ENCODE measurements at places on chromosomes 7 and 10.
A peak's percentile ranks its signal among the peaks of the same experiment; 100 is the strongest.

GRCh38 chr7:101374990-101375389, 12.3 kb downstream of the COL26A1 start:
- H3K27ac ChIP-seq: no peak overlapping the region
- peaks cover 7% of the 10 kb centered on the region for H3K27me3 ChIP-seq
- no peaks in the 10 kb centered on the region for H3K4me1 ChIP-seq
- no peaks in the 10 kb centered on the region for H3K36me3 ChIP-seq

DNA sequence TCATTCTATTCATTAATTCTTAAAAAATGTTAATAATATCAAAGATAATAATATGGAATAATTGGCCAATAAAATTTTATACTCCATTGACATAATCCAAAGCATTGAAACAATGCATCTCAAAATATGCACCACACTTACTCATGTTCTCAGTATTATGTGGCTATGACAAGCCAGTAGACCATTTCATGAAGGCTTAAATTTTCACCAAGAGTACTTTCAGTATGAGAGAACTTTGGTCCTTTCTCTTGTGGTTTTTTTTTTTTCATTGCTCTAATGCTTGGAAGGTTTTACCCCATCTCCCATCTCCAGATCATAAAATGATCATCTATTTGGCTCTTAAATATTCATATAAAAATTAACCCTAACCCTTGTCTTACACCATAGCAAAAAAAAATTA, 45.5 kb upstream of the TMEM140 start:
- H3K27ac ChIP-seq: no peak overlapping the region
- peaks cover 5% of the 10 kb centered on the region for H3K27me3 ChIP-seq
- no peak for DNase-seq
- no peaks in the 10 kb centered on the region for H3K36me3 ChIP-seq

- DNase-seq: no peak
- H3K4me3 ChIP-seq: no peak overlapping the region
- H3K27ac ChIP-seq: no peak overlapping the region
- no peaks in the 10 kb centered on the region for H3K36me3 ChIP-seq
These were observed 11.7 kb downstream of the C1QL3 start for GRCh38 chr10:16509996-16510395.

- no peak overlapping the region for H3K4me3 ChIP-seq
- H3K27ac ChIP-seq: no peak overlapping the region
- H3K4me1 ChIP-seq: no peaks in the 10 kb centered on the region
- H3K27me3 ChIP-seq: no peaks in the 10 kb centered on the region
- no peak for DNase-seq
- no peaks in the 10 kb centered on the region for H3K36me3 ChIP-seq
These were observed 11.3 kb upstream of the SMURF1 start for GRCh38 chr7:99155211-99155610.

- no peak for DNase-seq
- no peak overlapping the region for H3K27ac ChIP-seq
- H3K4me3 ChIP-seq: no peak overlapping the region
- H3K27me3 ChIP-seq: no peaks in the 10 kb centered on the region
These were observed 21.5 kb downstream of the CHST3 start for GRCh38 chr10:71985542-71986250.

GRCh38 chr10:125101049-125101448, 59.3 kb downstream of the CTBP2 start:
- no peak overlapping the region for H3K4me3 ChIP-seq
- H3K4me1 ChIP-seq: peaks cover 45% of the 10 kb centered on the region
- H3K27me3 ChIP-seq: no peaks in the 10 kb centered on the region
- no peak for DNase-seq

GRCh38 chr7:137476937-137477336, 133.4 kb upstream of the PTN start:
- no peaks in the 10 kb centered on the region for H3K4me1 ChIP-seq
- DNase-seq: no peak
- H3K36me3 ChIP-seq: no peaks in the 10 kb centered on the region
- H3K27ac ChIP-seq: no peak overlapping the region
- H3K4me3 ChIP-seq: no peak overlapping the region

DNA sequence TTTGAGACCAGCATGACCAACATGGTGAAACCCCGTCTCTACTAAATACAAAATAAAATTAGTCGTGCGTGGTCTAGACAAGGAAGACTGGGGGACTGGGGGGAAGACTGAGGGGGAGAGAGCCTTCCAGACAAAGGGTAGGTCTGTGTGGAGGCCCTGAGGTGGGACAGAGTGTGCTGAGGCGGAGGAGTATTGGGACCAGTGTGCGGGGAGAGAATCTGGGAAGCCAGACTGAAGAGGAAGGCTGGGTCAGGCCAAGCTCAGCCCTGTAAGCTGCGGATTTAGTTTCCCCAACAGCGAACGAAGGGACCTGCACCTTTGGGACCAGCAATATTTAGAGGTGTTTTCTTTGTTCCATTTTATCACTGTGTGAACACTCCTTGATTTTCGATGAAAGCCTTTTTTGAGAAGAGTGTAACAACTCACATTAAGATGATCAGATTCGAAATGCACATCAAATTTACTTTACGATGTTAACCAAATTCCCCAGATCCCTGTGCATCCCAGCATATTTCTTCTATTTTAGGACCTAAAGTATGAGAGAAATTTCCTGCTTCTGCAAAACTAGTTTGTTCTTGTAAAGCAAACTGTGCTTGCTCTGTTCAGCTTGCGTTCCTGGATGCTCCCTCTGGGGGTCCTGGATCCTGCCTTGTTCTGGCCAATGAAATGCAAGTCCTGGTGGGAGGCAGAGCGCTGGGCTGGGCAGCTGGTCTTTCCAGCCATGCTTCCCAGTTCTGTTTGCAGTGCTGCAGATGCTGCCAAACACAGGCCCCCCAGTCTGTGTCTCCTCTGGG, 39.4 kb downstream of the PLAU start:
- H3K4me3 ChIP-seq: no peak overlapping the region
- no peaks in the 10 kb centered on the region for H3K27me3 ChIP-seq
- H3K4me1 ChIP-seq: no peaks in the 10 kb centered on the region
- no peaks in the 10 kb centered on the region for H3K36me3 ChIP-seq

GRCh38 chr10:33660329-33660728, 325.9 kb upstream of the NRP1 start:
- DNase-seq: no peak
- H3K27me3 ChIP-seq: no peaks in the 10 kb centered on the region
- H3K36me3 ChIP-seq: no peaks in the 10 kb centered on the region

DNA sequence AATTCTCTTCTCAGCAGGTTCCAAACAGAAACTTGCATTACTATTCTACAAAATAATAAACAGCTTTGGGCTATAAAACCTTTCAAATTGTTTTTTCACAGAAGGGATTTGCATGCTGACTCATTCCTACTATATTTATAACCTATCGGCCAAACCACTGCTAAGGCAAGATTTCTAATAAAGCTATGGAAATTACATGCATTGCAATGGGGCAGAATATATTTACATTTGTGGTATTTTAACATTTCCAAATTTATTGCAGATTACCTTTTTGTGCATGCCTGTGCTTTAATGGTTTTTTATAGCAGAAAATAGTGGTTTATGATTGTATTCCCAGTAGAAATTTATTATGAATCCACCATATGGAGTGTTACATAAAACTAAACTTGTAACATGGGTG, 69.0 kb upstream of the NPVF start:
- peaks cover 10% of the 10 kb centered on the region for H3K27me3 ChIP-seq
- no peaks in the 10 kb centered on the region for H3K4me1 ChIP-seq
- no peak overlapping the region for H3K27ac ChIP-seq
- DNase-seq: no peak

DNA sequence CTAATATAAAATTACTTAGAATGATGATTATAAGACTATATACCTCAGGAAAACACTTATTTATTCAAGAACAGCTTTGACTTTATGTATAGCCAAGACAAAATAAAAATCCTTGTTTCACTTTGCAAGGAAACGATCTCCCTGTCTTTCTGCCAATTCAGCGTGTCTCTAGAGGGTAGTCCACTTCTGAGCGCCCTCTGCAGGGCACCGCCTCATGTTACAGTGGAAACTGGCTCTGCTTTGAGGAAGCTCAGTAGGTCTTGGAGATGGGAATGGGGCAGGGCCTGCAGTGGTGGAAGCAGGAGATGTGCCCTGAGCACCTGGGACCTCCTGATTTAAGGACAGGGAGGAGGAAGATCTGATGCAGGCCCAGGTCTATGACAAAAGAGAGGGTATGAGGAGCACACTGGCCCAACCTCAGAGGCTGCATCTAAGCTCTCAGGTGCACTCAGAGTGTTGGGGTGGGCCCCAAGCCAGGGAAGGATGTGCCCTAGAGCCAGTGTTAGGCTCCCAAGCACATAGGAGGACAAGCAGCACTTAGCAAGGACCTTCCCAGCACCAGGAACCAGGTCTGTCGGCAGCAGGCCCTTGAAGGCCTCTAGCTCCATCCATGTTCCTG, 481.0 kb downstream of the TNS3 start:
- no peaks in the 10 kb centered on the region for H3K4me1 ChIP-seq
- H3K27ac ChIP-seq: no peak overlapping the region
- no peak for DNase-seq

- DNase-seq: no peak
- H3K4me3 ChIP-seq: no peak overlapping the region
- no peaks in the 10 kb centered on the region for H3K27me3 ChIP-seq
- H3K4me1 ChIP-seq: peaks cover 5% of the 10 kb centered on the region
- no peak overlapping the region for H3K27ac ChIP-seq
These were observed 187.3 kb upstream of the PRSS58 start for GRCh38 chr7:142445019-142445686.

GRCh38 chr7:116439841-116440549, 59.5 kb upstream of the CAV2 start:
- peaks cover 45% of the 10 kb centered on the region for H3K4me1 ChIP-seq
- no peak for DNase-seq
- no peaks in the 10 kb centered on the region for H3K27me3 ChIP-seq
- peak overlapping the region; percentile 98 for H3K27ac ChIP-seq

GRCh38 chr10:67050415-67050814, 124.6 kb downstream of the LRRTM3 start:
- peaks cover 13% of the 10 kb centered on the region for H3K27me3 ChIP-seq
- H3K4me1 ChIP-seq: no peaks in the 10 kb centered on the region
- H3K27ac ChIP-seq: no peak overlapping the region
- no peak overlapping the region for H3K4me3 ChIP-seq

- no peaks in the 10 kb centered on the region for H3K4me1 ChIP-seq
- no peaks in the 10 kb centered on the region for H3K27me3 ChIP-seq
- H3K27ac ChIP-seq: no peak overlapping the region
These were observed 212.8 kb downstream of the PTEN start for GRCh38 chr10:88076027-88076880.

- DNase-seq: no peak
- no peaks in the 10 kb centered on the region for H3K4me1 ChIP-seq
- no peak overlapping the region for H3K4me3 ChIP-seq
- H3K27ac ChIP-seq: no peak overlapping the region
These were observed 104.1 kb upstream of the FOXP2 start for GRCh38 chr7:114310345-114311110.

GRCh38 chr10:9294865-9295264, 1240.4 kb downstream of the GATA3 start:
- H3K27ac ChIP-seq: no peak overlapping the region
- H3K4me1 ChIP-seq: no peaks in the 10 kb centered on the region
- H3K36me3 ChIP-seq: no peaks in the 10 kb centered on the region
- DNase-seq: no peak

GRCh38 chr10:9450801-9451200, 1396.3 kb downstream of the GATA3 start:
- H3K4me3 ChIP-seq: no peak overlapping the region
- no peaks in the 10 kb centered on the region for H3K4me1 ChIP-seq
- H3K36me3 ChIP-seq: no peaks in the 10 kb centered on the region
- no peaks in the 10 kb centered on the region for H3K27me3 ChIP-seq

DNA sequence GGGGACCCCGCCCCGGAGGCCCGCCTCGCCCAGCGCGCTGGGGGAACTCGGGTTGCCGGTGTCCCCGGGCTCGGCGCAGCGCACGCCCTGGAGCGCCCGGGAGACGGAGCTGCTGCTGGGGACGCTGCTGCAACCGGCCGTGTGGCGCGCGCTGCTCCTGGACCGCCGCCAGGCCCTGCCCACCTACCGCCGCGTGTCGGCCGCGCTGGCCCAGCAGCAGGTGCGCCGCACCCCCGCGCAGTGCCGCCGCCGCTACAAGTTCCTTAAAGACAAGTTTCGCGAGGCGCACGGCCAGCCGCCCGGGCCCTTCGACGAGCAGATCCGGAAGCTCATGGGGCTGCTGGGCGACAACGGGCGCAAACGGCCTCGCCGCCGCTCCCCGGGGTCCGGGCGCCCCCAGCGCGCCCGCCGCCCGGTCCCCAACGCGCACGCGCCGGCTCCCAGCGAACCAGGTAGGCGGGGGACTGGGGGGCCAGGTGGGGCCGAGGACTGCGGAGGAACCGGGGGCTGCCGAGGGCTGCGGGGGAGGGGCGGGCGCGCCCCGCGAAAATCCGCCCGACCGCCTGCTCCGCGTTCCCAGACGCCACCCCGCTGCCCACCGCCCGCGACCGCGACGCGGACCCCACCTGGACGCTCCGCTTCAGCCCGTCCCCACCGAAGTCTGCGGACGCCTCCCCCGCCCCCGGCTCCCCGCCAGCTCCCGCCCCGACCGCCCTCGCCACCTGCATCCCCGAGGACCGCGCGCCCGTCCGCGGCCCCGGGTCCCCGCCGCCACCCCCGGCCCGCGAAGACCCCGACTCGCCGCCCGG, 574 bp downstream of the UTF1 start:
- H3K36me3 ChIP-seq: no peaks in the 10 kb centered on the region
- H3K27ac ChIP-seq: no peak overlapping the region
- peaks cover 63% of the 10 kb centered on the region for H3K27me3 ChIP-seq
- no peak for DNase-seq
- H3K4me1 ChIP-seq: no peaks in the 10 kb centered on the region

DNA sequence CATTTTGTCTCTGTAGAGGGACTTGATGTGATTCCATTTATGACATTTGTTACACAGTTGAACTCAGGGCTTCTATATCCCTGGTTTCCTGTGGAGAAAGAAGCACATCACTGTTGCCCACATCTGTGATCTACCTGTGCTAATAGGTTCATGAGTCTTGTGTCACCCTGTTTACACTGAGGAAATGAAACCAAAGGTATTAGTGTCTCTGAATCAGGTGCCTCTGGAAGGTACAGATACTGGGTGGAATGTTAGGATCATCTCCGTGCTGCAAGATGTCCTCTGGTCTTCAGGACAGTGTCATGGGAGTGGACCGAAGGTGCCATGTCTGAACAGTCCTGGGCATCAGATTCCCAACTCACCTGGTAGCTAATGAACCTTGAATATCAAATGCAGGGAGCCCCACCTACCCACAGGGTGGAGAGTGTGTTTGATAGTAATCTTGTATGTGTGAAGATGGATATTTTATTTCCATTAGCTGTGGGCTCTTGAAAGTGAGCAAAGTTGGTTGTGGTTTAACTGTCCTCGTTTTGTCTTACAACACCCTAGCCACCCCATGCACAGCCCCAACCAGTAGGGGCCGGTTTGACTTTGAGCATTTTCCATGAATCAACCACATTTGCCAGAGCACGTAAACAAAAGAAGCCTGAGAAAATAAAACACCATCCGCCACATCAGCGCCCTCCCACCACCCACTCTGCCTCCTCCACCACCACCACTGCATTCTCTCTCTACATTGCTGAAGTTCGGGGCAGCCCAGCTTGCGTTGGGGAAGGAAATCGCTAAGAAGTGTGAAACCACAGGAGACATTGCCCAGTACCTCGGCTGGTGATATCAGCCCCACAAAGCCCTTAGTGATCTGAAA, 40.7 kb downstream of the TARP start:
- H3K4me1 ChIP-seq: no peaks in the 10 kb centered on the region
- no peak for DNase-seq
- no peak overlapping the region for H3K4me3 ChIP-seq
- no peaks in the 10 kb centered on the region for H3K27me3 ChIP-seq

- no peak overlapping the region for H3K4me3 ChIP-seq
- no peaks in the 10 kb centered on the region for H3K4me1 ChIP-seq
- H3K36me3 ChIP-seq: no peaks in the 10 kb centered on the region
- peak; percentile 18 for DNase-seq
- no peak overlapping the region for H3K27ac ChIP-seq
These were observed 38.4 kb upstream of the ELFN1 start for GRCh38 chr7:1631678-1632077.
